Stimulated activated CD8-positive, alpha-beta memory T cell treated with anti-CD3 and anti-CD28 coated beads, Interleukin-7, amount 100 ng/mL, for 24 hours (primary cell): ENCODE measurements at places on chromosomes 2 and 18.
A peak's percentile ranks its signal among the peaks of the same experiment; 100 is the strongest.

GRCh38 chr2:89763581-89764485, 1072.4 kb downstream of the RPIA start:
- DNase-seq: no peak

- DNase-seq: no peak
Measured at GRCh38 chr2:43387092-43388062, 161.0 kb upstream of the ZFP36L2 start.

- DNase-seq: no peak
Measured at GRCh38 chr2:61247204-61247812, 85.3 kb downstream of the C2orf74 start.

DNA sequence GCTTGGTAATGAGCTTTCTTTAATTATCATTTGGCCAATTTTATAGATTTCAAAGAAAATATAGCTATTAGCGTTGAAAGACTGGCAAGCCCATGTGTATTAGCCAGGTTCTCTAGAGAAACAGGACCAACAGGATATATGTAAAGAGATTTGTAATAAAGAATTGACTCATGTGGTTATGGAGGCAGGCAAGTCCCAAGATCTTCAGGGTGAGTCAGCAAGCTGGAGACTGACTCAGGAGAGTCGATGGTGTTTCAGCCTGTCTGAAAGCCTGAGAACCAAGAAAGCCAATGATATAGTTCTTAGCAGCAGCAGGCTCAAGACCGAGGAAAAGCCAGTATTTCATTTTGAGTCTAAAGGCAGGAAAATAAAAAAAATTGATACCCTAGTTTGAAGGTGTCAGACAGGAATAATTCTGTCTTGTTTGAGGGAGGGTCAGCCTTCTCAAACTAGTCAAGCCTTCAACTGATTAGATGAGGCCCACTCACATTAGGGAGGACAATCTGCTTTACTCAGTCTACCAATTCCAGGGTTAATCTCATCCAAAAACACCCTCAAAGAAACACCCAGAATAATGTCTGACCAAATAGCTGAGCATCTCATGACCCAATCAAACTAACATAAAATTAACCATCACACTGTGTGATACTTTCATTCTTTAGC, 78.3 kb upstream of the CRIM1 start:
- DNase-seq: no peak

GRCh38 chr2:23549821-23550530, 165.0 kb downstream of the KLHL29 start:
- DNase-seq: no peak

- no peak for DNase-seq
Measured at GRCh38 chr2:133633881-133634409, 65.7 kb upstream of the NCKAP5 start.

- DNase-seq: peak; percentile 16
Measured at GRCh38 chr2:88765154-88765888, 73.8 kb downstream of the RPIA start.

- no peak for DNase-seq
Measured at GRCh38 chr2:65605743-65606058, 173.3 kb upstream of the SPRED2 start.
